ENCODE measurements at places on chromosomes 4 and X.

DNA sequence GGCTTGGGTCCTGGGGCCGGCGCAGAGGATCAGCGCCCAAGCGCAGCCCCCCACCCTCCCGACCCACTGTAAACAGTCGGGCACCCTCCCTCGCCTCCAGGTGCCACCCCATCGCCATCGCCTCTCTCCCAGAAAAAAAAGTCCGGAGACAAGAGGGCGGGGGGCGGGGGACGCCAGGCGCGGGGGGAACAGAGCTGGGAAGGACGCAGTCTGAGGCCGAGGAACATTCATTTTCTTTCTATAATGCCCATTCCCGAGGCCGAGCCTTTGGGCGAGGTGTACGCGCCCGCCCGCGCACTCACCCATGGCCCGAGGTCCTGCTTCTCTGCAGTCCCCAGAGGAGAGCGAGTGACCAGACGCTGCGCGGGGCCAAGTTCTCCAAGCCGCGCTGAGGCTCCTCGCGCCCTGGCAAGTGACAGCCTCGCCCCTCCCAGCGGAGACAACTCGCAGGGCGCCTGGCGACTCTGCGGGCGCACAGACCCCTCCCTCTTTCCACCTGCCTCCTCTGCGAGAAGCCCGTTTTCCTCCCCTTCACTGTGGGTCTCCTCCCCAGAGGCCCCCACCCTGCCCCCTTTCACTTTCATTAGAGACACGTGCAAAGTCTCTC, 63.5 kb upstream of the WDR17 start:
- DNase-seq = no peak

- DNase-seq = no peak
Measured at GRCh38 chr4:6250235-6250983, 19.2 kb upstream of the WFS1 start.

DNA sequence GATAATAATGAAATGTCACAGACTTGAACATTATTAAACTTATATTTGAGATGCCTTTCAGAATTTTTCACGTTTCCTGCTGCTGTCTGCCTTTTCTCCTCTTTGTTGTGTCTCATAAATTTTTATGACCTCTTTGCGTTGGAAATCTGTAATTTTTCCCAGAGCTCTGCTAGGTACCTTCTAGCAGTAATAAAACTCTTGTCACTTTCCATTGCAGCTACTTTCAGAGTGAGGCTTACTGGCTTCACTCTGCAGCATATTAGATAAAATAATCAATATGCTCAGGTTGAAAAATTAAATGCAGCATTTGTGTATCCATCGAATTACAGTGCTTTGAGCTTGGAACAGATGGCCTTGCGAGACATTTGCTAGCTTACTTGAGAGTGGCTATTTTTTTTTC, 689.0 kb downstream of the GRID2 start:
- no peak for DNase-seq

- DNase-seq = no peak
Measured at GRCh38 chrX:106220177-106220576, 52.1 kb downstream of the PWWP3B start.

DNA sequence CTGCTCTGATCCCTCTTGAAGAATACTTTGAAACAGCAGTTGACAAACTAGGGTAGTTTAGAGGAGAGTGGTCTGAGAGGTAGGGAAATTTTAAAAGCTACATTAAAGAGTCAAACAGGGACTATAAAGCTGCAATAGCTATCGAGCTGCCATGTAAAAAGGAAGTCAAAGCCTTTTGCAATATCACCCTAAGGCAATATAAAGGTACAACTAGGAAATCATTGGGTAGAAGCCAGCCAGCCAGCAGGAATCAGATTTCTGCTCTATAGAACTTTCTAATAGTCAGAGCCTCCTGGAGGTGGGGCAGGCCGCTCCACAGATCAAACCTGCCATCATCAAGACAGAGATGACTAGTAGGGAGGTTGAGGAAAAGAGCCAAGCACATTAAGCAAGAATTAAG, 15.2 kb upstream of the PHOX2B start:
- DNase-seq = no peak

GRCh38 chr4:166972071-166972470, 262.2 kb downstream of the SPOCK3 start:
- peak; percentile 6 for DNase-seq

DNA sequence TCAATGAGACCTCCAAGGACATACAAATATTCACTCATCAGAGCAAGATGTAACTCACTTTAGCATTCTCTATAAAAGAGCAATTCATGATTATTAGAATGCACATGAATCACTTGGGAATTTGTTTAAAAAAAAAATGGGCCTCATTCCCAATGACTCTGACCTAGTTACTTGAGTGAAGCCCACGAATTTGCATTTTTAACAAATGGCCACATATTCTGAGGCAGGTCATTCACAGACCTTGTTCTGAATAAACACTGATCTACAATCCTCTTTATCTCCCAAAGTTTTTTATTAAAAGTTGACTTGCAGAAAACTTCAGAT, 255.1 kb upstream of the VEGFC start:
- DNase-seq = no peak

GRCh38 chr4:180448306-180448705, 1794.9 kb upstream of the TENM3 start:
- DNase-seq = no peak

DNA sequence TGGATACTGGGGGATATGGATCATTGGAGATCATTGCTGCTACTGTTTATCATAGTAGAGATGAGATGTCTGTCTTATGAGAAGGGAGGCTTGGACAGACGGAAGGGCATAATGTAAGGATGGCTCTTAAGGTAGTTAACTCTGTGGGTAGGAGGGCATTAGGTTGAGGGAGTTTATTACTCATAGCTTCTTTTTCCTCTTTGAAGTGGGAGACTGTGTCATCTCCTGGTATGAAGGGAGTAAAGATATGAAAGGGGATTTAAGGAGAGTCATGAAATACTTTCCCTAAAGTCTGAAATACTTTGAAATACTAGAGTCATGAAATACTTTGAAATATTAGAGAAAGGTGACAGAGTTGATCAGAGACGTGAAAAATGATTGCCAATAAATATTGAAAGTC, 255.5 kb upstream of the PITX2 start:
- no peak for DNase-seq

DNA sequence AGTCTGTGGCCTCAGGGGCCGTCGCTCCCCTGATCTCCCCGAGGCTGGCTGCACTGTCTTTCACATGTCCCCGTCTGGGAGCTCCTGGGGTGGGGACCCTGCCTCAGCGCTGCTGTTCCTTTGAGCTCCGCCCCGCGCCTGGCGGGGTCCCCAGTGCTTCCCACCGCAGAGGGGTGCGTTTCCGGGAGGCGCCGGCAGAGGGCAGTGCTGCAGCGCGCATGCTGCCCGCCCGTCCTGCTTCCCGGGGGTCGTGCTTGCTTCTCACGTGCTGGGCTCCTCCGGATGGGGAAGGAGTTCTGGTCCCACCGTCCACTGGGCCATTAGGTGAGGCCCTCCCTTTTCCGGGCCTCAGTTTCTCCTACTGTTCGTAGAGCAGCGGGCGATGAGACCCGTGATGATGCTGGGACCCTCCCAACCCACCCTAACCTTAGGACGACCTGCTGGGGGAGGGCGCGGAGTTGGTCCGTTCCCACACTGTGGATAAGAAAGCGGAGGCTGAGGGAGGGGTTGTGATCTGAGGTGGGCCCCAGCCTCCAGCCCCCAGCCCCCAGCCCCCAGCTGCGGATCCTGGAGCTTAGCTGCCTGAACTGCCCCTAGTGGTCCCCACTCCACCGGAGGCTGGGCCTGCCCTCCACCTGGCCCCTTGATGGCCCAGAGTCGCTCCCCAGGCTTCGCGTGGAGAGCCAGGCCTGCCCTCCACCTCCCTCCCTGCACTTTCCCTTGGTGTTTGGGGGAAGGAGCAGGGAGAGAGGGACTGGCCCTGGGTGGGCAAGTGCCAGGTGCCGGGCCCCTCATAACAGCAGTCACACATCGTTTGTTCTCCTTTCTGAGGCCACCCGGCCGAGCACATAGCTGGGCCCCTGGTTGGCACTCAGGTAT, 15.3 kb downstream of the CPZ start:
- DNase-seq = no peak

DNA sequence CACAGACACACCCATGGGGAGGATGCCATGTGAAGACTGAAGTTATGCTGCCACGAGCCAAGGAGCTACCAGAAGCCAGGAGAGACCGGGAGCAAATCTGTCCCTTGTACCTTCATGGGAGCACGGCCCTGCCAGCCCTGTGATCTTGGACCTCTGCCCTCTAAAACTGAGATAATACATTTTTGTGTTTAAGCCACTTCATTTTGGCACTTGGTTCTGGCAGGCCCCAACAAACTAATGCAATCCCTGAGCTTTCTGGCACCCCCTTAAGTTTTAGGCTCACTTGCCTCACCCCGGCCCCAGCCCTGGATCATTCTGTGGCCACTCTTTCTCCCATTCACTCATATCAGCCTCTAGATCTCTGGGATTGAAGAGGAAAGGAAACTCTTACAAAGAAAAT, 35.4 kb downstream of the SEL1L3 start:
- DNase-seq = no peak

DNA sequence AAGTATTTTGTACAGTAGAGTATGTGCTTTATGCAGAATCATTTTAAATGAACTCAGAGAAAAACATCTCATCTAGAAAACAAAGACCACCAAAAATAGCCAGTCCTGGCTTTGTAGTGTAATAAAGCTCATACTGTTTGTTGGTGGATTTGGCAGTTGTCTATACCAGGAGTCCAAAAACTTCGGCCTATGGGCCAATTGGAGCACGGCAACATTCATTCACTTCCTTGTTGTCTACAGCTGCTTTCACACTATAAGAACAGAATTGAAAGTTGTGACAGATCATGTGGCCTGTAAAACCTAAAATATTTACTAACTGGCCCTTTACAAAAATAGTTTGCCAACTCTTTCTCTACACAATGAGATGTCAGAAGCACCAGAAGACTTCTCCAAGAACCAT, 5.3 kb downstream of the FBXW7 start:
- DNase-seq = no peak

- no peak for DNase-seq
Measured at GRCh38 chr4:21380861-21381260, 567.7 kb downstream of the KCNIP4 start.

- DNase-seq = no peak
Measured at GRCh38 chr4:175335331-175335730, 417.2 kb downstream of the ADAM29 start.

DNA sequence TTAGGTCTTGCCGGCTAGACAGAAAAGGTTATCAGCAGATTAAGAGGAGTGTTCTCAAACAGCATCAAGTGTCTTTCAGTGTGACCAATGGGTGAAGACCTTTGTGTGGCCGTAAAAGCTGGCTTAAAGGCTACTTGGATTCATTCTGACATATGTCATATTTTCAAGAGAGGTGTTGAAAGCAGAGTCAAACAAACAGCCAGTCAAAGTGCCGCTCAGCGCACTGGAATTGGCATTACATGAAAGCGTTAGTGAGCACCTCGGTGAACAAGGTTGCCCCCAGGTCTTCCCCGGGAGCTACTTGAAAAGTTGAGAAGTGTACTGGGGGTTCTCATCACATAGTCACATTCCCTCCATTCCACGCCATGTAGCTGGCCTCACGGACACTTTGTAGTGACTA, 148.9 kb downstream of the SOX3 start:
- DNase-seq = no peak

- no peak for DNase-seq
Measured at GRCh38 chr4:21192367-21192766, 492.1 kb downstream of the PACRGL start.

DNA sequence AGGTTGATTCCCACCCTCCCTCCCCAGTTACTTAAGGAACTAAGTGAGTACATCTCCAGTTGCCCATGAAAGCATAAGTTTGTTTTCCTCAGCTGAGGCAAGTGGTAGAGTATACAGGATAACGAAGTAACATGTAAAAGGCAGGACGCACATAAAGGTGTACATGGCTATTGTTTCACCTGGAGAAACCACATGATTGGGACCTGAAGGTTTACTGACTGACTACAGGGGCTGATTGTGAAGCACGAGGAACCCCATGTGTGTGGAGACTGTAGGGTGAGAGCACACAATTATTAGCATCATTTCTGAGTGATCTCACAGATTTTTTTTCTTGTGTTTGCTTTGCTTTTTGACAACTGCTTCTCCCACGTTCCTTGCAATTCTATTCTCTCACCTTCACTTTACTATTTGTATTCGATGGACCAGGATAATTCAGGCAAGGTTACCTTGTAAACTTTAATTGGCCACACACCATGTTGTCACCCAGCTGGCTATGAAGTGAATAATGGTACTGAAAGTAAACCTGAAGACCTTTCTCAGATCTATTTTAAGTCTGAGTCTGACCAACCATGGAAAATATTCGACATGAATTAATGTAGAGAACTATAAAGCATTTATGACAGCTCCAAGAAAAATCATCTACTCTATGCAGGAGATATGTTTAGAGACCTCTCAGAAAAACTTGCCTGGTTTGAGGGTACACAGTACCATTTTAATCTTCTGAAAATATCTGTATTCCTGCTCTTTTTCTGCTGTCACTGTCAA, 102.5 kb upstream of the MYOZ2 start:
- DNase-seq = no peak

- peak; percentile 4 for DNase-seq
Measured at GRCh38 chr4:94728056-94728766, 29.5 kb upstream of the BMPR1B start.

- DNase-seq = no peak
Measured at GRCh38 chrX:85627363-85627762, 247.9 kb upstream of the POF1B start.

DNA sequence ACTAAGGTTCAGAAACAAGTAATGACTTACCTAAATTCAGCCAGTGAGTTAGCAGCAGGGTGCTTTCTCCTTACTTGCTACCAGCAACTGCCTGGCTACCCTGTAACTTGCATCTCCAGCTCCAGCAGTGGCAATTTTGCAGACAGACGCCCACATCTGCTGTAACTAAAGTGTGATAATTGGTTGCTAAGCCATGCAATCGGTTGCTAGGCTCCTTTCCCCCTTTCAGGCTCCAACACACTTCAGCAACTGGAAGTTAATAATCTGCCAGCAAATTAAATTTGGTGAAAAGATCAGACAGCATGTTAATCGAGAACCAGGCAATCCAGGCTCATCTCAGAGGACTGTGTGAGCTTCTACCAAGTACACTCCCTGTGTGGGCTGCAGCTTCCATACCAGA, 24.2 kb upstream of the ARHGEF9 start:
- no peak for DNase-seq

- no peak for DNase-seq
Measured at GRCh38 chrX:140822184-140822583, 112.6 kb downstream of the LINC00632 start.

- no peak for DNase-seq
Measured at GRCh38 chr4:74004668-74005067, 6.2 kb upstream of the CXCL5 start.

DNA sequence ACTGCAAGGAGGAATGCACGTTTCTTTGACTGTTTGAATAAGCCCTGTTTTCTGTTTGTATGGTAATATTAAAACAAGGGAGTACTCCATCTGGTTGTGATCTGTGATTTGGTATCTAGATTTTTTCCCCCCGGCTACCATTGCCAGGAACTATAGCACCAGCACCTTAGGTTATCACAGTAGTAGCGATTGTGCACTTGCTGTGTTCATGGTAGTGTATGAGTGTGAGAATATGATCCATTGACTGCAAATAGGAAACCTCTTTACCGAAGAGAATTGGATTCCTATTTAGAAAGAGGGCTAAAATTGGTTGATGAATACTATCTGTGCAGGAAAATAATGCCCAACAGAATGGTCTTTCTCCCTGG, 69.9 kb downstream of the LARP7 start:
- no peak for DNase-seq

Measured in fibroblast of skin of left biceps (primary cell).